ENCODE measurements at places on chromosomes 2 and 18. TPM values are rescaled to one million over a fixed set of nuclear protein-coding genes. Genes with fewer than 3 reads are reported as not detected.

MRPL30 gene
- 35.1 TPM for total RNA-seq

STARD6 gene
- total RNA-seq, result 0.53 TPM

CAD gene
- 20.6 TPM for total RNA-seq

TWIST2 gene
- total RNA-seq, result 17.8 TPM

RGPD4 gene
- total RNA-seq, result under 0.01 TPM

ASB1 gene
- total RNA-seq, result 58.2 TPM

PDE11A gene
- under 0.01 TPM for total RNA-seq

PROC gene
- total RNA-seq, result not detected

CHAC2 gene
- total RNA-seq, result 3.4 TPM

GPR55 gene
- not detected for total RNA-seq

HOXD4 gene
- total RNA-seq, result 0.06 TPM

RFTN2 gene
- total RNA-seq, result 25.6 TPM

PUM2 gene
- total RNA-seq, result 34.6 TPM

WDR33 gene
- 22.3 TPM for total RNA-seq

EMILIN1 gene
- 292 TPM for total RNA-seq

CNGA3 gene
- 0.13 TPM for total RNA-seq

SPHKAP gene
- total RNA-seq, result 0.19 TPM

RBM44 gene
- 0.56 TPM for total RNA-seq

IL36A gene
- not detected for total RNA-seq

SLC23A3 gene
- 1.6 TPM for total RNA-seq

EFR3B gene
- 3.3 TPM for total RNA-seq

PAPOLG gene
- total RNA-seq, result 6.9 TPM

LRP2 gene
- total RNA-seq, result not detected

KLHL30 gene
- total RNA-seq, result 1.6 TPM

GALNT13 gene
- 1.7 TPM for total RNA-seq

GTF2A1L gene
- 3.5 TPM for total RNA-seq

MYCN gene
- total RNA-seq, result not detected

MOGAT1 gene
- total RNA-seq, result not detected

ST8SIA3 gene
- total RNA-seq, result not detected

C1QL2 gene
- total RNA-seq, result not detected

HTR2B gene
- total RNA-seq, result 269 TPM
